Astrocyte (in vitro differentiated cells and primary cell): ENCODE measurements at places on chromosomes 16 and 17. TPM values are rescaled to one million over a fixed set of nuclear protein-coding genes. Genes with fewer than 3 reads are reported as not detected.
A peak's percentile ranks its signal among the peaks of the same experiment; 100 is the strongest.

DNA sequence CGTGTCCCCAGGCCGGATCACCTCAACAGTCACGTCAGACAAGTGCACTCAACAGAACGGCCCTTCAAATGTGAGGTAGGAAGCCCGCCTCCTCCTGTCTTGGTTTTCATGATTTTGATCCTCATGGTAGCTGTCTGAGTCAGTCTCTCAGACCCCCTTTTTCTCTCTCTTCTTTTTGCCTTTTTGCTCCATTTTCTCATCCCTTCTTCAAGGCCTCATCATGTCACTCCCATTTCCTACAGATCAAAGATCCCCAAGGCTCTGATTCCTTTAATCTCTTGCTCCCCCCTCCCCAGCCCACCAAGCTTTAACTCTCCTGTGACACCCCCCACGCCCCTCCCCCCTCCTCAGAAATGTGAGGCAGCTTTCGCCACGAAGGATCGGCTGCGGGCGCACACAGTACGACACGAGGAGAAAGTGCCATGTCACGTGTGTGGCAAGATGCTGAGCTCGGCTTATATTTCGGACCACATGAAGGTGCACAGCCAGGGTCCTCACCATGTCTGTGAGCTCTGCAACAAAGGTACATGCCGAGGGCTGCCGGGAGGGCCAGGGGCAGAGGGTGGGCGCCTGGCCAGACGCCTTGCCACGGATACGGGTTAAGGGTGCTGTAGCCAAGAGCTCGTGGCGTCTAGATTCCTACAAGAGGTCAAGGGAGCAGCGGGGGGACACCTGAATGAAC is 2.0 kb downstream of the MAZ start:
- no peaks in the 10 kb centered on the region for H3K27me3 ChIP-seq
- no peak for DNase-seq
- H3K4me3 ChIP-seq: peak overlapping the region; percentile 77
- H3K27ac ChIP-seq: peak overlapping the region; percentile 68
- H3K4me1 ChIP-seq: peaks cover 40% of the 10 kb centered on the region
- H3K36me3 ChIP-seq: no peaks in the 10 kb centered on the region

DNA sequence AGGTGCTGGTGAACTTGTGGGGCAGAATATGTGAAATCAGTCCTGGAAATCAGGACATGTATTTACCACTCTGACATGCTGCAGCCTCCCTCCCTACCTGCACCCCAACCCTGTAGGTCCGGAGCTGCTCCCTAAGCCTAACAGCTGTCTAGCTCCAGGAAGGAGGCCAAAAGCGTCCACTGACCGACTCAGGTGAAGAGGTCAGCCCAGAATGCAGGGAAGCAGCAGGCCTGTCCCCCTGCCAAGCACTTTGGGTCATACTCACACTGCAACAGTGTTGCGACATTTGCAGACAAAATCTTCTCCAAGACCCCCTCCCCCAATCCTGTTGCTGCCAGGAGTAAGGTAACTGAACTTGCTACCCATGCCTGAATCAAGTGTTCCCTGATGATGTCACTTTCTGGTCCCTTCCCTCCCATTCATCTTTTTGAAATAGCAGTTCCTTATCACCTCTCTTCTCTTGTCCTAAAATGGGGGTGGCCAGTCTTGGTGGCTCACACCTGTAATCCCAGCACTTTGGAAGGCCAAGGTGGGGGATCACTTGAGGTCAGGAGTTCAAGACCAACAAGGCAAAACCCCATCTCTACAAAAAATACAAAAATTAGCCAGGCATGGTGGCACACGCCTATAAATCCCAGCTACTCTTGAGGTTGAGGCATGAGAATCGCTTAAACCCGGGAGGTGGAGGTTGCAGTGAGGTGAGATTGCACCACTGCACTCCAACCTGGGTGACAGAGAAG is 1.3 kb upstream of the ACLY start:
- peaks cover 30% of the 10 kb centered on the region for H3K4me1 ChIP-seq
- DNase-seq: no peak
- H3K27ac ChIP-seq: no peak overlapping the region
- H3K4me3 ChIP-seq: peak overlapping the region; percentile 53
- no peaks in the 10 kb centered on the region for H3K36me3 ChIP-seq

Gene TAT
- not detected in 2 replicates for total RNA-seq

DNA sequence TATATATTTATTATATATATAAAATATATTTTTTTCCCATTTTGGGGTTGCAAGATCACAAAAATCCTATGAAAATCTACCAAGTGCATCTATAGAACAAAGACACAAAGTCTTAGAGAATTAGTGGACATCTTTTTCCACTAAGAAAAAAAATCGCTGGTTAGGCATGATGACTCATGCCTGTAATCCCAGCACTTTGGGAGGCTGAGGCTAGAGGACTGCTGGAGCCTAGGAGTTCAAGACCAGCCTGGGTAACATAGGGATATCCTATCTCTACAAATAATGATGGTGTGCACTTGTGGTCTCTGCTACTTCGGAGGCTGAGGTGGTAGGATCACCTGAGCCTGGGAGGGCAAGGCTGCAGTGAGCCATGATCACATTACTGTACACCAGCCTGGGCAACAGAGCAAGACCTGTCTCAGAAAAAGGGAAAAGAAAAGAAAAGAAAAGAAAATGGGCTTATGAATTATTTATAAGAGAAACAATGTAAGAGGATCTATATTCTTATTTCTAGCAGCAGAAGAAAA is 185.1 kb upstream of the PSMD7 start:
- no peaks in the 10 kb centered on the region for H3K27me3 ChIP-seq
- no peak for DNase-seq
- no peak overlapping the region for H3K4me3 ChIP-seq
- H3K36me3 ChIP-seq: no peaks in the 10 kb centered on the region

DNA sequence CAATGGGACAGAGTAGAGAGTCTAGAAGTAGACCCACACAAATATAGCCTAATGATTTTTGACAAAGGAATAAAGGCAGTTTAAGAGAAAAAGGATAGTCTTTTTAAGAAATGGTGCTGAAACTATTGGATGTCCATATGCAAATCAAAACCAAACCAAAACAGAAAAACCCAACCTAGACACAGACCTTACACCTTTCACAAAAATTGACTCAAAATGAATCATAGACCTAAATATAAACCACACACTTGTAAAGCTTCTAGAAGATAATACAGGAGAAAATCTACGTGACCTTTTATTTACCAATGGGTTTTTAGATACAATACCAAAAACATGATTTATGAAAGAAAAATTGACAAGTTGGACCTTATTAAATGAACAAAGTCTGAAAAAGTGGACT is 66.4 kb upstream of the MPHOSPH6 start:
- no peaks in the 10 kb centered on the region for H3K4me1 ChIP-seq
- H3K36me3 ChIP-seq: no peaks in the 10 kb centered on the region
- no peak for DNase-seq
- no peak overlapping the region for H3K27ac ChIP-seq

GRCh38 chr16:80577485-80578280 is 36.9 kb downstream of the DYNLRB2 start:
- DNase-seq: no peak
- peaks cover 6% of the 10 kb centered on the region for H3K4me1 ChIP-seq
- no peaks in the 10 kb centered on the region for H3K36me3 ChIP-seq
- no peaks in the 10 kb centered on the region for H3K27me3 ChIP-seq

GRCh38 chr17:4475463-4475862 is 23.2 kb upstream of the SPNS2 start:
- no peaks in the 10 kb centered on the region for H3K4me1 ChIP-seq
- H3K27me3 ChIP-seq: peaks cover 7% of the 10 kb centered on the region
- no peak overlapping the region for H3K4me3 ChIP-seq
- no peak overlapping the region for H3K27ac ChIP-seq

Gene MT4
- not detected in 2 replicates for total RNA-seq

GRCh38 chr16:27287051-27287811 is 18.7 kb upstream of the NSMCE1 start:
- H3K27ac ChIP-seq: peak overlapping the region; percentile 57
- peaks cover 15% of the 10 kb centered on the region for H3K4me1 ChIP-seq
- no peaks in the 10 kb centered on the region for H3K27me3 ChIP-seq
- DNase-seq: no peak
- no peaks in the 10 kb centered on the region for H3K36me3 ChIP-seq
- no peak overlapping the region for H3K4me3 ChIP-seq

DNA sequence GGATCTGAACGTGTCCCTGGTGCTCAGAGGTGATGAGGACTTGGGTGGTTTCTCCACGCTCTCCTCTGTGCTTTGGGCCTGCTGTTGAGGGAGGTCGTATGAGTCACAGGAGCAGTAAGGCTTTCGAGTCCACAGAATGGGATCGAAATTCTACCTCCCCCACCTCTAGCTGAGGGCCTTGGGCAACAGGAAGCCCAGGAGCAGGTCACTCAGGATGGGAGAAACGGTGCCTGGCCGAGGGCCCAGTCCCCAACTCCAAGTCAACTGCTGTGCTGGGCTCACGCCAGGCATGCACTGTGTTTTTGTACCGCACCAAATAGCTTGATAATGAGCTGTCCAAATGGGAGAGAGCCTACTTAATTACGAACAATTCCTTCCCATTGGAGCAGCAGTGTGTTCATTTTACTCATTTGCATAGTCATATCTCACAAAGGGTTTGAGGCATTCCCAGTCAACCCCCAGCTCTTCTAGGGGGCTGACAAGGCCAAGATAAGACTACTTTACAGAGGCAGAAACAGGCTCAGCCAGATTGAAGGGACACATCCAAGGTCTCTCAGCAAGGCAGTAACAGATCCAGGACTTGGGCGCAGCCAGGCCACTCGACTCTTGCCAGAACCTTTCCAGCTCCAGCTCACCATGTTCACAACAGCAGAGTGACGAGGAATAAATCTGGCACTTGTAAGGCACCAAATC is 53.6 kb downstream of the WNT3 start:
- DNase-seq: peak; percentile 87
- H3K27me3 ChIP-seq: no peaks in the 10 kb centered on the region
- H3K4me3 ChIP-seq: no peak overlapping the region
- peak overlapping the region; percentile 46 for H3K27ac ChIP-seq
- no peaks in the 10 kb centered on the region for H3K36me3 ChIP-seq
